ENCODE measurements at places on chromosomes 2 and 18.

DNA sequence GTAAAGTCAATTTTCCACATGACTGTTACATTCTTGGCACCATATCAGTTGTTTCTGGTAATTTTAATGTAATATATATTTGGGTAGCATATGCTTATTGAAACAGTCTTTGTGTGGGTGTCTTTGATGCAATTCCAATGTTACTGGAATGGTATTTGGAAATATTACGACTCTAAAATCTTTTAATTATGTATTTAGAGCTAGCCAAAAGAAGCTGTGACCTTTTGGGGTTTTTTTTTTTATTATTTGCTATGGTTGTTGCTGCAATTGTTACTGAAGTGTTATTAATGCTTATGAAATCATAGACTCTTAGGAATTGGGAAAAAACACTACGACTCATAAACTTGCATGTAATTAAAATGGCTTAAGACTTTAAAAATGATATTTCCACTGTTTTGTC, 95.9 kb downstream of the AOX1 start:
- no peak for DNase-seq

- no peak for DNase-seq
Observed at GRCh38 chr18:22194151-22194598, 24.8 kb downstream of the GATA6 start.

DNA sequence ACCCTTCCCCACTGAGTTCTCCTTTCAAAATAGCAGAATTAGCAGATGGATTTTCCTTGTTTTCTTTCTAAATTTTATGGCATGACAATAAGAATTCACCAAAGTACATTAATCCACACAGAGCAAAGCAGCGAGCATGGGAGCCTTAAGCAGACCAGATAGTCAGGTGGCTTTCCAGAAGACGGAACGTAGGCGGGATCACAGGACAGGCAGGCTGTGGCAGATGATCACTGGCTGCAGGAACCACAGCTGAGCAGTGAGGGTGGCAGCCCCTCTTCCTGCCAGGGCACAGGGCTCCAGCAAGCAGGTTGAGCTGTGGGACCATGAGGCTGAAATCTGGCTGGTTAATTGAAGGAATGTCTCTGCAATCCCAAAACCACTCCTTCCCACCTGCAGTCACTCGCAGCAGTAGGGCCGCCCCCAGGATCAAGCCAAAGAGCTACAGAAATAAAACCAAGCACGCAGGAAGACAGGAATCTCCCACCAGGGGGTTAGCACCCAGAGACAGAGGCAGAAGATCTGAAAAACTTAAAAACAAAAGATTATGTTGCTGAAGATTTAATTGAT, 259.9 kb downstream of the EIPR1 start:
- no peak for DNase-seq

DNA sequence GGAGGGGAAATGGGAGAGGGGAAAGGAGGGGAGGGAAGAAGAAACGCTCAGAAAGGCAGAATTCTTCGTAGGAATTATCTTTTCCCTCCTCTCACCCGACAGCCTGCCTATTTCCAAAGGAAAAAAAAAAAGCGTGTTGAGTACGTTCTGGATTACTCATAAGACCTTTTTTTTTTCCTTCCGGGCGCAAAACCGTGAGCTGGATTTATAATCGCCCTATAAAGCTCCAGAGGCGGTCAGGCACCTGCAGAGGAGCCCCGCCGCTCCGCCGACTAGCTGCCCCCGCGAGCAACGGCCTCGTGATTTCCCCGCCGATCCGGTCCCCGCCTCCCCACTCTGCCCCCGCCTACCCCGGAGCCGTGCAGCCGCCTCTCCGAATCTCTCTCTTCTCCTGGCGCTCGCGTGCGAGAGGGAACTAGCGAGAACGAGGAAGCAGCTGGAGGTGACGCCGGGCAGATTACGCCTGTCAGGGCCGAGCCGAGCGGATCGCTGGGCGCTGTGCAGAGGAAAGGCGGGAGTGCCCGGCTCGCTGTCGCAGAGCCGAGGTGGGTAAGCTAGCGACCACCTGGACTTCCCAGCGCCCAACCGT, at the start of gene GAD1:
TSS of gene GAD1 (plus strand) at position 384 of the 589 bp plus-strand sequence. CDS start 1,705 bp downstream, outside the sequence.
- DNase-seq: peak; percentile 76

DNA sequence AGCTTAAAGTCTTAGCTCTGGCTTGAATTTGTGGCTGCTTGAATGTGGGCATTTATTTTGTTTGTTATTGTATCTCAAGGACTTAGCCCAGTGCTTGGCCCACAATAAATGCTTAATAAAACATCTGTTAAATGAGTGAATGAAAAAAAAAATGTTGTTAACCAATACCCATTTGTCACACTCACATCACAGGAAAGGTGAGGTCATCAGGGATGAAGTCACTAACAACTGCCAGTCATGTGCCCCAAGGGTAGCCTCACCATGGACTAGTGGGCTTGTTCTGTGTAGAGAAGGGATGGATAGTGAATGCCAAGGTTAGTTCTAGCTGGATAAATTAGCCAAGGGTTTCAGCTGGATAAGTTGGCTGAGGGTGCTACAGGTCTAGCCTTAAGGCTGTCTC, 3.0 kb downstream of the NRBP1 start:
- no peak for DNase-seq

- DNase-seq: peak; percentile 14
Observed at GRCh38 chr2:68828887-68829708, 42.1 kb downstream of the BMP10 start.

Data from GM20000 (cell line).